Naive thymus-derived CD4-positive, alpha-beta T cell (primary cell): ENCODE measurements at places on chromosomes 5 and 9. TPM values are rescaled to one million over a fixed set of nuclear protein-coding genes. Genes with fewer than 3 reads are reported as not detected.

Gene SCAI
- total RNA-seq, result 23.9 TPM

Gene NREP
- 9.0 TPM for total RNA-seq

Gene HTR4
- not detected in 2 replicates for total RNA-seq

Gene ZNF608
- not detected for total RNA-seq

Gene INSL4
- not detected in 2 replicates for total RNA-seq

Gene PRDM9
- not detected in 2 replicates for total RNA-seq

- no peak for DNase-seq
Measured at GRCh38 chr5:14105718-14106410, 37.3 kb upstream of the TRIO start.

DNA sequence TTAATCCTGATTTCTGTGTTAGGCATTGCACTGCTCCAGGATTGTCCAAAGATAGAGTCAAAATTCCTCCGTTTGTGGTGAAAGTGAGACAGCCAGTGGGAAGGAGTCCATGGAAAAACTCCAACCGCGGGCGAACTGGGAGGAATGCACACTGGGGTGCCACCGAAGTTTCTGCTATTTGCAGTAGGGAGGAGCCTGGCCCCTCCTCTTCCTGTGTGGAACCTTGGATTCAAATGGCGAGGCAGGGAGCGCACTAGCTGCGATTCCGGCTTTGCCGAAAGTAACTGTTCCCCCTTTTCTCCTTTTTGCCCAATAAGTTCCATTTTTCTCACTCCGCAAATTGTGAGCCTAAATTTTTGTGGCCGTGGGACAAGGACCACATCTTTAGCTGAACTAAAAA, 9.3 kb downstream of the BAAT start:
- DNase-seq, result no peak

DNA sequence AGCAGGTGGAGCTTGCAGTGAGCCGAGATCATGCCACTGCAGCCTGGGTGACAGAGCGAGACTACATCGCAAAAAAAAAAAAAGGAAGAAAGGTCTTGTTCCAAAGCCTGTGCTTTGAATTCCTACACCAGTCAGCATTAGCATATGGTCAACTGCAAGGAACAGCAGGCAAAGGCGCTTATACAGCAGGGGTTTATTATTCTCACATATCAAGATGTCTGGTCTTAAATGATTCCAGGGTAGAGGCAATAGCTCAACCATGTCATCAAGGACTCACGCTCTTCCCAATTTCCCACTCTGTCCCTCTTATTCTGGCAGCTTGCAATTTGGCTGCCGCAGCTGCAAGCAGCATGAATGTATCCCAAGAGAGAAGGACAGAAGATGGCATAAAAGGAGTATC, 28.6 kb upstream of the HRH2 start:
- no peak for DNase-seq

DNA sequence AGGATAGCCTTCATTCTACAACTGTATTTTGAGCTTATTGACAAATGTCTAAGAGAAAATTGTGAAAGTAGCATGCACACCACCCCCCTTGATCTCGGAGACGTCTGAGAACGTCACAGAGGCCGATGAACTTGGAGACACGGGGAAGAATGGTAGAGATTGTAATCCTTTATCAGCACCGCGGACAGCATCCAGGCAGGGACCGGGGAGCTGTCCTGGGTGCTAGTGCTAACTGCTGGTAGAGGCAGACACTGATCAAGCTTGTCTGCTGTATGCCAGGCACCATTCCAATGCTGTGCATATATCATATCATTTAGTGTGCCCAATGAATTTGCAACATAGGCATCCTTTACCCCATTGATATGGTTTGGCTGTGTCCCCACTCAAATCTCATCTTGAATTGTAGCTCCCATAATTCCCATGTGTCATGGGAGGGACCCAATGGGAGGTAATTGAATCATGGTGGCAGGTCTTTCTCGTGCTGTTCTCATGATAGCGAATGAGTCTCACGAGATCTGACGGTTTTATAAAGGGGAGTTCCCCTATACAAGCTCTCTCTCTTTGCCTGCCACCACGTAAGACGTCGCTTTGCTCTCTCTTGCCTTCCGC, 98.8 kb downstream of the LHX2 start:
- peak; percentile 29 for DNase-seq

- DNase-seq, result no peak
Measured at GRCh38 chr5:57711471-57711870, 228.9 kb upstream of the ACTBL2 start.

DNA sequence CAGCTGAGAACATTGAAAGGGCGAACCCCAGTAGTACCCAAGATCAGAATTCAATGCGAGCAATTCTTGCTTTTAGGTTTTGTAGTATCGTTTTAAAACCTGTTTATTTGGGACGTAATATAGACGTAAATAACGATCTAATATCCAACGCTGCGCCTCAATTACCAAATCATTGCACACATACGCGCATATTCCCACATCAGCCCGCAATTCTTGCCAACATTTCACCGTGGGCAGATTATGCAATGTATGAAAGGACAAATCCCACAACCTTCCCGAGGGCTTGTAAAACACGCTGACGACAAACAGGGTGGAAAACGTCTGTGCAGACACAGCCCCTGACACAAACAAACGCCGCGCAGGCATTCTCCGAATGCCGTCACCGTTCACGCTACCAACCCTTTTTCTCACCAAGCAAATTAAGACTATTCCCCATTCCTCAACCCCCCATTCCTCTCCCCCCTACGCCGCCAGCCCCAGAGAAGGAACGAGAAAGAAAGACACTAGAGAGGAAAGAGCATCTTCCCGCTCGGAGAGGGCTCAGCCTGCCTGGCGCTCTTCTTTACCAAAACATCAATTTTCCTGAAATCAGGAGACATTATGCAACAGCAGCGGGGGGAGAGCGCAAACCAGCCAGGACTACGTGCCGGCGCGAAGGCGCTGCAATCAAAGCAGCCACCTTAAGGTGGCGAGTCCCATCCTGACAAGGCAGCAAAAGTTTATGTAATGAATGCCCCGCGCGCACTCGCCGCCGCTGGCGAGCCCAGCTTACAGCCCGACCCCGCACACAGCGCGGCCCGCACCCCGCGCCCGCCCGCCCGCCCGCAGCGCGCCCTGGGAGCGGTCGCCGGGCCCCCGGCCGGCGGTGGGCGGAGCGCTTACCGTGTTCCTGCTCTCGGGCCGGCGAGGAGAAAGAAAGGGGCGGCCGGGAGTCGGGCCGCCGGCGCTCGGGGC, 597 bp downstream of the NFIL3 start:
- DNase-seq, result peak; percentile 55

DNA sequence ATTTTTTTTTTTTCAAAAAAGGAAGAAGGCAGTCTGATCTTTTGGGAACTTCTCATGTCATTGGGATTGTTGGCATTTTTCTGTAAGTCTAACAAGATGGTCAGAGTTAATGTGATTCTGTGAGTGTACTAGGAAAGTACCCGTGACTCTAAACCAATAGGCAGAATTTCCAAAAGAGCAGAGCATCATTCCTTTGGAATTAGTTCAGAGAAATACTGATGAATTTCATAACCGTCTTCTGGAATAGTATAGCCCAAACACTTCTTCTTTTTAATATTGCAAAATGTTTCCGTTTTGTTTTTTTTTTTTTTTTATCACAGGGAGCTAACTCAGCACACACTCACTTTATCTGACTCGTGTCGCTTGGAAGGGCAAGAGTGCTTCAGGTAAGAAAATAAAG, 407.4 kb downstream of the DTWD2 start:
- DNase-seq, result no peak

DNA sequence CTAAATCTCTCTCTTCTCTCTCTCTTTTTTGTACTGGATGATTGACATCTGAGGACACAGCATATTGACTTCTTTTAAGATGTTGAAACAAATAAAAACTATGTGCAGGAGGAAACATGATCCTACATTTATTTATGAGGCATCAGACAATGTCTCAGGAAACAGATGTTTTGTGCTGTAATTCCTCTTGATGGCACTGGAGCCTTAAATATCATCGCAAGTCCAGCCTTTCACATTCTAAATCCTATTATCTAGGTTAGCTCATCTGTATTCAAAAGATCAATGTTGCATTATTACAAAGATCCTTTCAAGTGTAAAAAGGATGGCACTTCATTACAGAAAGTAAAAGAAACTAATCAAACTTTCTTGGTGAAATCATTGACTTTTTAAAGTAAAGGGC, 63.9 kb downstream of the MAT2B start:
- no peak for DNase-seq

DNA sequence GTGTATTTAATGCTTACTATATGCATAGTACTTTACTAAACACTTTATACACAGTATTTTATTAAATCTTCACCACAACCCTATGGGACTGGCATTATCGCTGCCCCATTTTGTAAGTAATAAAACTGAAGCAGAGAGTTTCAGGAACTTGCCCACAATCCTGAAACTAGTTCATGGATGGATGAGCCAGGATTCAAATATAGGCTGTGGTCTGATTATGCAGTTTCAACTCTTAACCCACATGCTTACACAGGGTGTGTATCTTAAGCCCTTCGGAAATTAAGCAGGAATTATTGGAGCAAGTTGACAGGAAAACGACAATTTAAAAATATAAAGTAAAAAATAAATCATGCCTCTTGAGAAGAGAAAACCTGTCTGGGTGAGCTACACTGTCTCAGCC, 109.0 kb downstream of the ATP10B start:
- no peak for DNase-seq

GRCh38 chr5:472076-472655, 29.2 kb downstream of the EXOC3 start:
- no peak for DNase-seq

DNA sequence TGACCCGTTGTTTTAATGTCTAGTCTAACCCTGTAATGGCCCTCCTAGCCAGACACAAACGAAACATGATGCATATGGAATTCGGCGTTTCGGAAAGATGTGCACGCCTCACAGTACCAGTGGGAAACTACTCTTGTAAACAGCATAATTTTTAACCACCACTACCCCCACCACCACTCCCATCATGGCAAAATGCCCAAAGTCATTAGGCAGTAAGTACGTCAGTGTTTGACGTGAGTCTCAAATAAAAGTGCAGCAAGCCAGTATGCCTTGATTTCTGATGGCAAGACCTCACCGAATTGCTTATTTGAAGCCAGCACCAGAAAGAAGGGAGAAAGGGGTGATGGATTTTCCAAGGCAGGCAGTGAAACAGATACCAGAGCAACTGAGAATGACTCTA, 71.4 kb downstream of the ADRB2 start:
- DNase-seq, result no peak
